Thymus (tissue), 14 donors: ENCODE measurements at places on chromosomes 5 and 9. TPM values are rescaled to one million over a fixed set of nuclear protein-coding genes. Genes with fewer than 3 reads are reported as not detected.

Gene SHC3
- 0.05 TPM for total RNA-seq

Gene EMB
- total RNA-seq, result 95.2 TPM

- no peak for DNase-seq
Observed at GRCh38 chr5:53038196-53038847, 49.2 kb downstream of the ITGA2 start.

DNA sequence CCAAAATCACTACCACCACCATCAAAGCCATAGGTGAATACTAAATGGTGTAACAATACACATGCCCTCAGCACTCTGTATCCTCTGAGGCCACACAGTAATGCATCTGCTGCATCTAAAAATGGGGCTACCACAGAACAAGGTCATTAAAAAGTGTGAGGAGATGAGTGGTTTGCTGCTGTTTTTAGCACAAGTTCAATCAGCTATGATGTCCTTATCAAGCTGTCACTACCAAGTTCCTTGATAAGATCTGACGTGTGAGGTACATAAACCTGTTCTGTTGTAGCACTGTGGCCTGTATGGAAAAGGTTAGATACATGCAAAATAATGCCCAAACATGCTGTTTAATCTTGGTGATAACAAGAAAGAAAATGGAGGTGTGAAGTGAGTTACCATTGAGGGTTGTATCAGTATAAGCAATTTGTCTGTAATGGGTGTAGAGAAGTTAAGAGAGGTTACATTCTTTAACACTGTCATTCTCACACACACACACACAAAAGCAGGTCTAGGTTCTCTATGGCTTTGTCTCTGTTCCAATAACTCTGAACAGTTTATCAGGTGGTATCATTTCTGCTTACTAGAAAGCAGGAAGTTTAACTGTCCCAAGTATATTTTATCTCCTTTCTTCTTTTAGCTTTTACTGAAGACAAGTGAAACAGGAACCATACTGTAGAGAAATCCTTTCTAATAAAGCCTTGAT lies 252.9 kb downstream of the CWC27 start:
- no peak for DNase-seq

DNA sequence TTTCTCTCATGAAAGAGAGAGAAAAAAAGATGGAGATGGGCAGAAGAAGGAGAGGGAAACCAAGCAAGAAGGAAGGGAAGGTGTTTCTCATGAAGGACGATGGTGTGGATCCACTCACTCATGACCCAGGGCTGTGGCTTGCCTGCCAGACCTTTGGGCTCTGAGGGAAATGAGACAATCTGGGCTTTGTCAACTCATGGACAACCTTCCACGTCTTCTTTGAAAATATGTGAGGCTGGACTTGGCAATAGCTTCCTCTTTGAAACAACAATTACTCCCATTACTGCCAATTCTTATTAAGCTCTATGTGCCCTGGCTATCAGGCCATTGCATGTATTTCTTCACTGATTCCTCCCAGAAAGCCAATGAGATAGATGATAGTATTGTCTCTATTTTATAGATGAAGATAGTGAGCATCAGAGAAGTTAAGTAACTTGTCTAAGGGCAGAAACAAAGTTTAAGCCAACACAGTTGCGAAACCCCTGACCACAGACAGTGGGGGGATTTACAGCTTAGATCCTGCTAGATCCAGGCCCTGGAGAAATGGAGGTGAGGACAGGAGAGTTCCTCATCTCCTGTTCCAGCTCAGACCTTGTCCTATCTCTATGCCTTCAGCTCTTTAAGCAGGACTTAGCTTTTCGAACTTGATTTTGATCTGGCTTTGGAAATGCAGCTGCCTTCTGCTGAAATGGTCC lies 132.4 kb downstream of the GCNT1 start:
- no peak for DNase-seq
